ENCODE measurements at places on chromosomes 4 and X.

GRCh38 chr4:56389558-56389957 lies 2.3 kb upstream of the AASDH start:
- no peak for DNase-seq

GRCh38 chrX:133401536-133401935 lies 13.8 kb downstream of the GPC4 start:
- no peak for DNase-seq

DNA sequence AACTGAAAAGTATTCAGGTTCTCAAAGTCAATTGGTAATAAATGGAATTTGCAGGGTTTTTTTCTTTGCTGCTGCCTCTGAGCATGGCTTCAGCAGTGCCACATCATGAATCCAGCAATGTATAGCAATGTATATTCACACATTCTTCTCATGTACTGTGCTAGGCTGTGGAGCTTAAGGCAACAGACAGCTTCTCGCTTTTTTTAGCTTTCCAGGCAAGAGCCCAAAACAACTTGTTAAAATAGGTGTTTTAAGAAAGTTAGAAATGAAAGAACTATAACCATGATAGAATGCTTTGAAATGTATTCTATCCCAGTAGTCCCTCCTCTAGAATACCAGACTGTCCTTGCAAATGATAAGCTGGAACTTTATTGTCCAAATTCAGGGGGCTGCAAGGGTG lies 30.4 kb downstream of the SMIM43 start:
- DNase-seq: no peak

GRCh38 chr4:48409203-48409602 lies 67.9 kb downstream of the SLAIN2 start:
- DNase-seq: no peak
